ENCODE measurements at places on chromosomes 7 and 10.
A peak's percentile ranks its signal among the peaks of the same experiment; 100 is the strongest.

DNA sequence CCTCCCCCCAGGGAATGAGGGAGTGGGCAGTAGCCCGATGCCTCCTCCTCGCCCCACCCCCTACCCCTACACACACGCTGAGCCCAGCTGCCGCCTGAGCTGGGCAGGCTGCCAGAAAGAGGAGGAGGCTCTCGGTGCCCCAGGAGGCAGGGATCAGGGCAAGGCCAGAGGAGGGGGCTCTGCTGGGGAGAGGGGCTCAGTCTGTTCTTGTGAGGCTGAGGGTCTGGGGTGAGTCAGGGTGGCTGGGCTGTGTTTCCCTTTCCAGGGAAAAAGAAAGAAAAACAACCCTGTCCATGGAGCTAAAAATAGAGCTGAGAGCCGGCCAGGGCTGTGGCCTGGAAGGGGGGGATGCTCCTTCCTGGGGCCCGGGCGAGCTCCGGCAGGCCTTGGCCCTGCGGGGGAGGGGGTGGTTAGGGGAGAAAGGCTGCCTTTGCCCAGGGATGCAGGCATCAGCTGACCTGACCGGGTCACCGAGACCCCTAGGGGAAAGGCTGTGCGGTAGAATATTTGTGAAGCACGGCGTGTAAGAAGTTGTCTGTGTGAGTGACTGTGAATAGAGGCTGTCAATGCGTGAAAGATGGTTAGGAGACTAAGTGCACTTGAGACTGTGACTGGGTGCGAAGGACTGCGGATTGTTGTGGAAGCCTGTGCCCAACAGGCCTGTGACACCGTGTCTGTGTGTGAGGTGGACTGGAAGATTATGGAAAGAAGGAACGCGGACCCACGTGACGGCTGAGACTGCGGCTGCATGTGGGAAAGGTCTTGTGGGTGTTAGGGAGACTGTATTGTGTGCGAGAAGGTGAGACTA is 1.2 kb upstream of the LZTS2 start:
- DNase-seq: peak; percentile 64

DNA sequence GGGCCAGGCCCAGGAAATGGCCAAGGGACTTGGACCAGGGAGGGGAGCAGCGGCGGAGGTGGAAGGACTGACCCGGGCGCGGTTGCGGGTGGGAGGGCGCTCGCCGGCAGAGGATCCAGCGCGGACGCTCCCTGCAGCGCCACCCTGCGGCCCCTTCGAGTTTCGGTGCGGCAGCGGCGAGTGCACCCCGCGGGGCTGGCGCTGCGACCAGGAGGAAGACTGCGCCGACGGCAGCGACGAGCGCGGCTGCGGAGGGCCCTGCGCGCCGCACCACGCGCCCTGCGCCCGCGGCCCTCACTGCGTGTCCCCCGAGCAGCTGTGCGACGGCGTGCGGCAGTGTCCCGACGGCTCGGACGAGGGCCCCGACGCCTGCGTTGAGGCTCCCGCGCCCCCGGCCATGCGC is 16.8 kb upstream of the ZNF467 start:
- DNase-seq: no peak

GRCh38 chr7:103551016-103551415 is 105.0 kb upstream of the SLC26A5 start:
- no peak for DNase-seq

- peak; percentile 59 for DNase-seq
Measured at GRCh38 chr10:70970830-70971229, 82.5 kb upstream of the PCBD1 start.

GRCh38 chr7:130947792-130948580 is 214.0 kb upstream of the KLF14 start:
- no peak for DNase-seq

GRCh38 chr7:114426824-114427223 is 12.2 kb downstream of the FOXP2 start:
- peak; percentile 33 for DNase-seq

DNA sequence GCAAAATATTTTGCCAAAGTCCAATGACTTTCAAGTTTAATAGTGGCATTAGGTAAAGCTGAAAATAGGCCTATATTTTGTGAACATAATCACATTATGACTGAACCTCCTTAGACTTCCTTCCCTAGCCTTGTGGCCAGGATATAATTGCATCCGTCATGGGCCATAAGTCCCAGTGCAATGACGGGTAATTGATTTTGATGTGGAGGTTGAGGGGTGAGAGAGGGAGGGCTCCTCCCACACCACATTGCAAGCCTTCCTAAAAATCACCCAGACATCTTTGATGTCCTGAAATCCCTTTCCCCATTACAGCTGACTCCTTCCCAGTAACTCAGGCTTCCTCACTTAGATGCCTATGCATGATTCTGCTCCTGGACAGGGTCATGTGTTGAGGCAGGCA is 25.6 kb downstream of the TAS2R41 start:
- DNase-seq: no peak

DNA sequence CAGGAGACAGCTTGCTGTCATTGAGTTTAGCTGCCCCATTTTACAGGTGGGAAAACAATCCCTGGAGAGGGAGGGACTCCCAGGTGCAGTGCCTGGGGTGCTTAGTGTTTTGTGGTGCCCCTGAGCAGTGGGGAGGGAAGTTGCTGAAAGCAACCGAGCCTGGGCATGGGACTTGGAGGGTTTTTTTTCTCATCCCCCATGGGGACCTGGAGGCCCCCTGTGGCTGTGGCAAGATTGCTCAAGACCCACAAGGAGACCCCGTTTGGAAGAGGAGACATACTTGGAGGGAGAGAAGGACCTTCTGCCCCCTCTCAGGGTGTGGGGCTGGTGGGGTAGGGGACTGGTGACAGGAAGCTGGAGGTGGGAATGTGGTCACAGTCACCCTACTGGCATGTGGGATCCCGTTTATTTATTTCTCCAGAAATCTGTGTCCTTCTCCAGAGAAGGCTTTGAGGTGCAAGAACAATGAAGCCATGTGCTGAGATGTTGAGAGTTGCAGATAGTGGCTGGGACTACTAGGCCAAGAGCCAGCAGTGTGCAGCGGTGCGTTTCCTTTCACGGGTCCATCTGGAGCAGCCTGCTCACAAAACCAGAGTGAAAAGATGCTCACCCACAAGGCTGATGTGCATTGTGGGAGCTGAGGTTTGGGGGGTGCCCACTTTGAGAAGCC is 21.5 kb downstream of the ZMIZ1 start:
- DNase-seq: no peak
